CD4-positive, alpha-beta memory T cell (primary cell): ENCODE measurements at places on chromosomes 2 and 18. TPM values are rescaled to one million over a fixed set of nuclear protein-coding genes. Genes with fewer than 3 reads are reported as not detected.

PLEKHH2 gene
- 1.2 TPM for total RNA-seq

WDR33 gene
- total RNA-seq, result 86.2 TPM

- no peak for DNase-seq
These were observed 17.3 kb downstream of the ZBTB7C start for GRCh38 chr18:48391868-48392267.

DNA sequence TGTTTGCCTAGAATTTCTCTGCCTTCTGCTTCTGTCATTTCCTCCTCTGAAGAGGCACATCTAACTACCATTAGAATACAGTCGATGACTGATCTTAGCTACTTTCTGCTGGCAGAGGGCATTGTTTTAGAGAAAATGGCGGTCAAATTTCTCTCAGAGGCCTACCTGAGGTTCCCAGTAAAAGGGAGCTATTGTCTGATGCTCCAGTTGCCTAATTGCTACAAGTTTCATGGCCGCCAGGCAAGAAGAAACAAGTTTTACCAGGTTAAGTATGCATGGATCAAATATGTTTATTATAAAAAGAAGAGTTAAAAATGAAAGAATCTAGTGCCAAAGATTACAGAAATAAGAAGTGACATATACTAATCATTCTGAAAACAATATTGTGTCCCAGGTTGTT lies 416.6 kb downstream of the DSC3 start:
- no peak for DNase-seq

- no peak for DNase-seq
These were observed 6.4 kb downstream of the SALL3 start for GRCh38 chr18:78986018-78986481.

GRCh38 chr18:44673256-44673880 lies 7.3 kb upstream of the SETBP1 start:
- no peak for DNase-seq
